ENCODE measurements at places on chromosomes 1 and 21.

DNA sequence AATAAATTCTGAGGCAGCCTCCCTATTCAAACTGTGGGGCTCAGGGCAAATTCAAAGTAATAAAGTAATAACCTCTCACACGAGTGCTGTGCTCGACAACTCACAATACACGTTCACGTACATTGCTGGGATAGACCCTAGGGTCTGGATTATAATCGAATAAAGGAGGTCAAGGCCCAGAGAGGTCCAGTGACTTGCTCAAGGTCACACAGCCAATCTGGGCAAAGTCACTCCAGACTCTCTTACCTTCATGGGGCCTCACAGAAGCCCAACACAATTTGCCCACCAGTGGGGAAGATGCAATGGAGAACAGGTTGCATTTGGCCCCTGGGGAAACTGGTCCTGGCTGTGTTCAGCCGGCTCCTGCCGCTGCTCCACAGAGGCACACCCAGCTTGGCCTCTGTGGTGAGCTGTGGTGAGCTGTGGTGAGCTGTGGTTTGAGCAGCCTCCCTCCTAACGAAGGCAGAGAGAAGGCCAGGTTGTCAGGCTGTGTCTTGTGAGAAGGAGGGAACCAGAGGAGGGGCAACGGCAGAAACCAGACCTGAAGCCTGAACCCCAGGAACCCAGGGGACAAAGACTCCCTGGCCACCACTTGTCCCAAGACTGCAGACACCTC lies 35.1 kb downstream of the NUAK2 start:
- no peak for DNase-seq

DNA sequence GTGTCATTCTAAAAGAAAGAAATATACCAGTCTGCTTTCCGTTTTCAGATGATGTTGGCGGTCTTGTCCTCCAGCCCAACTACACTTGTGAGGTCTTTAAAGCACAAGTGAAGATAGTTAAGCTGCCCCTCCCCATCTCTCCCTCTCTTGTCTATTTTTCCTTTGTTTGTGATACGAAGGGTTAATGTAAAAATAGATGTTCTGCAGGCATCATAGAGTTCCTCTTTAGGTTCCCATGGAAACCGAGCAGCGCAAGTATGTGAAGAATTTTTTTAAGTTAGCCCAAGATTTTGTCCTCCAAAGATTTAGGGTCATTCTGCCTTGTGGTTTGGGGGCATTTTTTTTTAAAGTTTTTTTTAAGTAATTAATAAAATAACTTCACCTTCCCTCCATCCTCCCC lies 232.4 kb upstream of the AJAP1 start:
- peak; percentile 80 for DNase-seq

DNA sequence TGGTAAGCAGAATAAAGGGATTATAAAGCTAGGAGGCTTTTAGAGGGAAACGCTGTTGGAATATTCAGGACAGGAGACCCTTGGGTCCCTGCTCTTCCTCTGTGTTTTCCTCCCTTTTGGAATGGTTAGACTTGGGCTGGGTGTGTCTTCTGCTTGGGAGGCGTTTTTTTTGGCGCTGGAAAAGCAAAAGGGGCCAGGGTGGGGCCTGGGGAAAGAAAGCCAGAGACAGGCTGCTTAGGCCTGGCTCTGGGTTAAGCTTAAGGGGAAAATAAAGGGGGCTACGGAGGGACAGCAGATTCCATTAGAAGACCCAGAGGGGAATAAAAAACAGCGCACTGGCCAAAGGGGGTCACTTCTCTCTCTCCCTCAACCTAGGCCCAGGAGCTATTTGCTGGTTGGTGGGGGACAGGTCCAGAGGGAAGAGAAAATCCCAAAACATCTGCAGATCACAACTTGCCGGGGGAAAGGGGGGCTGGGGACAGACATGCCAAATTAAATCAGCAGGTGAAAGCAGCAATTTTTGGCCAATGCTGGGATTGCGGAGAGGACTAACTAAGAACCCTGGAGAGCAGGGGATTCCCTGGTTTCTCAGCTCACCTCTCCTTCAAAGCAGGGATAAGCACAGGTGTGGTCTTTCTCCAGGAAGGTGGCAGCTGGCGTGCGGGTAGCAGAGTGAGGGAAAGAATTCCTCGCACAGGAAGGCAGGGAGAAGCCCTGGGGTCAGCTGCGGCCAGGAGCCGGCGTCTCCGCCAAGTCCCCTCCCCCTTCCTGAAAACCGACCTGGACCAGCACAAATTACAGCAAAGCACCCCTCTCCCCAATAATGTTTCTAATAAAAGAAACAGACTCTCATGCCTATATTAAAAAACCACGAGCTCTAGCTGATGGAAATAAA lies 82.2 kb upstream of the AK4 start:
- peak; percentile 80 for DNase-seq

GRCh38 chr1:30063621-30064280 lies 659.6 kb downstream of the MATN1 start:
- DNase-seq, result no peak

GRCh38 chr1:241842565-241842964 lies 5.4 kb upstream of the EXO1 start:
- DNase-seq, result no peak

- DNase-seq, result no peak
Measured at GRCh38 chr1:166999500-167000055, 10.5 kb downstream of the MAEL start.

DNA sequence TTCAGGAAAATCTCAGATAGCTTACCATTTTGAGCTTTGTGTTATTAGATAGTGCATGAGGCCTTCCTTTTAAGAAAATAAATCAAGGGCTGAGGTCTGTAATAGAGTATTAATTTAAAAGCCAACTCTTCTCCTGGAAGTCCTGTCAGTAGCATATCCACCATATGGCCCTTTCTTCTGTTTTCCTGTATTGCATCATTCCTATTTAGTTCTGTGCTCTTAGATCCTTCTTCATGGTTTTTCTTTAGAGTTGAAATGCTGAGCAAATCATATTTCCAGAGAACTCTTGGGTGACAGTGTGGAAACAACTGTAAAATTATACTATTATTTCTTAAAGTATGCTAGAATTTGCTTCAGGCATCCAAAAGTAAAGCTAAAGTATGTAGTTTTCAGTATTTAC lies 91.7 kb downstream of the TTC3 start:
- DNase-seq, result no peak

DNA sequence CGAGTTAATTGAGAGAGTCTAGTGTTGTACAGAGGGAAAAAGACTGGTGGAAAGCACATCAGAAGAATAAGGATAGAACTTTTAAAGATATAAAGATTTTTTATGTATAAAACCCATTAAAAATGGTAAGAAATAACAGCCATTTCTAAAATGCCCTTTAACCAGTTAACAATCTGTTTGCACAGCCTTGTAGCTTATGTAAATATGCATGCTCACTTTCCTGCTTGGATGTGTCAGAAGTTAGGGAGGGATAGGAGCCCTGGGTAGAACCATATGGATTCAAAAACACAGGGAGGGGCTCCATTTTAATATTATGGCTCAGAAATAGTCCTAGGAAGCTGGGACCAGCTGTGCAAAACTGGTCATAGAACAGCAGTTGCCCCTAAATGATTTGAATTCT lies 4.5 kb upstream of the EDEM3 start:
- DNase-seq, result no peak

DNA sequence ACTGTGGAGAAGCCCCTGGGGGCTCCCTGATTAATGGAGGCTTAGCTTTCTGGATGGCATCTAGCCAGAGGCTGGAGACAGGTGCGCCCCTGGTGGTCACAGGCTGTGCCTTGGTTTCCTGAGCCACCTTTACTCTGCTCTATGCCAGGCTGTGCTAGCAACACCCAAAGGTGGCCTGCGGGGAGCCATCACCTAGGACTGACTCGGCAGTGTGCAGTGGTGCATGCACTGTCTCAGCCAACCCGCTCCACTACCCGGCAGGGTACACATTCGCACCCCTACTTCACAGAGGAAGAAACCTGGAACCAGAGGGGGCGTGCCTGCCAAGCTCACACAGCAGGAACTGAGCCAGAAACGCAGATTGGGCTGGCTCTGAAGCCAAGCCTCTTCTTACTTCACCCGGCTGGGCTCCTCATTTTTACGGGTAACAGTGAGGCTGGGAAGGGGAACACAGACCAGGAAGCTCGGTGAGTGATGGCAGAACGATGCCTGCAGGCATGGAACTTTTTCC lies 24.8 kb downstream of the PCSK9 start:
- peak; percentile 78 for DNase-seq

- DNase-seq, result no peak
Measured at GRCh38 chr1:210686841-210687240, 358.1 kb downstream of the HHAT start.

DNA sequence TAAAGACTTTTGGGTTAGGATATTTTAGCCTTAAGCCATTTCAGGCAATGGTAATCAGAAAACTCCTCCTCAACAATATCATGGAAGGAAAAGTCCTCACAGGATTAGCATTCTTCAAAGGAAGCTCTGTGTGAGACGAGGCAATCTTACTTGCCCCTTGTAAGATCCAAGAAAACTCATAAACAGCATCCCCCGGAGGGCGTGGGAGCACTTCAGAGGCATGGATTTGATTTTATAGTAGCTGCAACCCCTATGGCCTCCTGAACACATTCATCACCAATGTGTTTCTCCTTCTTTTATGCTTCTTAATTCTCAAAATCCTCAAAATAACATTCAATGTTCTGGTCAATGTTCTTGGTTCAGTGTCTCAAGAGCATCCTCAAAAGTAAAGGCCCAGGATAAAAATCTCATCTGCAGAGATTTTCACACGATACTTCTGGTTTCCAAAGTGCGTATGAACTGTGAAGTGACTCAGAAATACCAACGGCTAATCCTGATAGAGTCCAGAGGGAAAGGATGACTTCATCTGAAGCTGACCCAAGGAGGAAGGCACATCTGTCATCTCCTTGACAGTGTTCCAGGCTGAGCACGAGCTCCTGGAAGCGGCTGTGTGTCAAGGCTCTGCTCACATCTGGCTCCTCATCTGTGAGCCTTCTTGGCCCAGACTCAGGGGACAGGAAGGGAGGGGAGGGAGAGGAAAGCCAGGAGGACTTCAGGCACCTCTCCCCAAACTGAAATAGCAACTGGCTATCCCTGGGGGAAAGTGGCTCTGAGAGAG lies 49.3 kb upstream of the PSEN2 start:
- DNase-seq, result peak; percentile 57

DNA sequence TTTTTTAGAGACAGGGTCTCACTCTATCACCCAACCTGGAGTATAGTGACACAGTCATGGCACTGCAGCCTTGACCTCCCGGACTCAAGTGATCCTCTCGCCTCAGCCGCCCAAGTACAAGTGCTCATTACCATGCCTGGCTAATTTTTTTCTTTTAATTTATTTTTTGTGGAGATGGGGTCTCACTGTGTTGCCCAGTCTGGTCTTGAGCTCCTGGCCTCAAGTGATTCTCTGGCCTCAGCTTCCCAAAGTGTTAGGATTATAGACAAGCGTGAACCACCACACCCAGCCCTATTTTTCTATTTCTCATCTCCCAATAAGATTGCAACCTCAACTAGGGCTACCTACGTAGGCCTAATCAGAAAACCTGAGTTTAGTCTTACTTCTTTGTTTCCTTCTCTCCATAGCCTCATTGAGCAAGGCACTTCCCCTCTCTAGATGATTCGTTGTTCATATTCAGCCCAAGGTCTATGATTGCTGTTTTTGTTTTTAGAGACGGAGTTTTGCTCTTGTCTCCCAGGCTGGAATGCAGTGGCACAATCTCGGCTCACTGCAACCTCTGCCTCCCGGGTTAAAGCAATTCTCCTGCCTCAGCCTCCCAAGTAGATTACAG lies 1.1 kb upstream of the KPNA6 start:
- DNase-seq, result no peak

DNA sequence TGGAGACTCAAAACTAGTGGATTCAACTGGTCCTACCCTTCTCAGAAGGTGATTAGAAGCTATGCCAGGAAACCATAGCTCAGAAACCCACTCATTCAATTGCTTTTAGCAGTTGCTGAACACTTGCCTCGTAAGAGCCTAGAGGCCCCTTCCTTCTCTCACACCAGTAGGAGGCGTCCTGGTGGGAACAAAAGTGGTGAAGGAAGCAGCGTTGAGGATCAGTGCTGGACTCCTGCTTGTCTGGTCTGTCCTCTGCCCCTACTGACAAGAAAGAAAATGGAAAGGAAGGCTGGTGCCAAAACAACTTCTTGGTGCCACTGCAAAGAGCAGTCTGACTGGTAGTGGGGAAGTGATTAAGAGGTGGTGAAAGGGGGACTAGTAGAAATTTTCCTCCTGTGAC lies 269.7 kb downstream of the LMO4 start:
- no peak for DNase-seq

DNA sequence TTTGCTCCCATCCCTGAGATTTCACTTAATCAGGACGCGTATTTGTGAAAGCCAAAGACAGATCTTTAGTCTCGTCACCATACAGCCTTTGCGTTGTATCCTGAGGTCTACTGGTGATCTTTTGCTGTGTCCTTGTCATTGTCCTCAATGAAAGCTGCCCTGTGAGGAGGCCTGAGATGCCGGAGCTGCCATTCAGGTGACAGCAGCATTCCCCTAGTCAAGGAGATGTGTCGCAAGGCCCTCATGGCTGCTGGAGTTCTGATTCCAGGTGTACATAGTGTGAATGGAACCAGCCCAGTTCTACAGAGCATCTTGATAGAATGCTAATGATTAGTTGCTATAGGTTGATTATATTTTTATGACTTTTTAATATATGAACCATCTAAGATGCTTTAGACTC lies 24.1 kb downstream of the TTF2 start:
- DNase-seq, result no peak

DNA sequence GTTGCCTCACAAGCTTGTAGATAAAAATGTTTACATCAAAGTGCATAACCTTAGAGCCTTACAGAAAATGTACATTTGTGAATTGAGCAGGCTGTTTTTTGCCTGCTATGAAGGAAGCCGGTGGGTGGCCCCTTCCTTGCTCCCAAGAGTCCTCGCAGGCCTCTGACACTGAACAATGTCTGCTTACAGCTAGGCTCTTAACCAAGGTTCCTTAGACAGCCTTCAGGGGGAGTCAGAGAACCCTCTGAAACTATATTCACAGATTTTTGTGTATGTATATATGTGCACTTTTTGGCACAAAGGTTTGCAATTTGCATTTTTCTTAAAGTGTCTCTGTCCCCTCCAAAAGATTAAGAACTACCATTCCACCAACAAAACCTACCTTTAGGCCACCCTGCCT lies 282.6 kb downstream of the BARHL2 start:
- no peak for DNase-seq

DNA sequence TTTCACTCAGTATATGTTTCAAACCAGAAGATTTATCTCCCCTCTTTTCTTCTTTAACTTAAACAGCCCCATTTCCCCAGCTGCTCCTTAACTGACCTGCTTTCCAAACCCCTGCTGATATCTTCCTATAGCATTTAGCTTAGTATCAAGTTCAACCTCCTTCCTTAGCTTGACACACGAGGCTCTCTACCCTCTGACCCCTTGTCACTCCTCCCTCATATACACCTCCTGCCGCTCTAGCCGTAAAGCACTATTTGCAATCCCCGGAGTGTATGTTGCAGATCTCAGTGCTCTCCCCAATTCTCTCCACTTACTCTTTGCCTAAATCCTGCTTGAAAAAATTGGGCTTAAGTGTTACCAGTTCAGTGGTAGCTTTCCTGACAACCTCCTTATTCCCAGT lies 13.7 kb upstream of the AKR1A1 start:
- DNase-seq, result no peak

DNA sequence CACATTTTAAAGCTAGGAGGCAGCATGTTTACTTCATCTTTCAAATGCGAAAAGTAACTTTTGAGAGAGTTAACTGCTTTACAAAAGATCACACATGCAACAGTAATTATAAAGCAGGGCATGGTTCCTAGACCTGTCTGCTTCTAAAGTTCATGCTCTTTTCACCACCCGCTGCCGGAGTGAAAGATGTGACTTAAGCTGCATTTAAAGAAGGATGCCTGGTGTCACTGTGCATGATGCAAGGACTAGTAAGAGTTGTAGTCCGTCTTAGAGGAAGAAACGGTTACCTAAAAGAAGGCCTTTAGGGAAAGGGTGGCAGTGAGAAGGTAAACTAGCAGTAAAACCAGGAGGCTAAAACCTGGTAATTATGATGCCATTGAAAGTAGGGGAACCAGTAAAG lies 1689.1 kb downstream of the KCNT2 start:
- no peak for DNase-seq

Data from kidney (tissue), 22 donors.